ENCODE measurements at places on chromosomes 5 and 9.

DNA sequence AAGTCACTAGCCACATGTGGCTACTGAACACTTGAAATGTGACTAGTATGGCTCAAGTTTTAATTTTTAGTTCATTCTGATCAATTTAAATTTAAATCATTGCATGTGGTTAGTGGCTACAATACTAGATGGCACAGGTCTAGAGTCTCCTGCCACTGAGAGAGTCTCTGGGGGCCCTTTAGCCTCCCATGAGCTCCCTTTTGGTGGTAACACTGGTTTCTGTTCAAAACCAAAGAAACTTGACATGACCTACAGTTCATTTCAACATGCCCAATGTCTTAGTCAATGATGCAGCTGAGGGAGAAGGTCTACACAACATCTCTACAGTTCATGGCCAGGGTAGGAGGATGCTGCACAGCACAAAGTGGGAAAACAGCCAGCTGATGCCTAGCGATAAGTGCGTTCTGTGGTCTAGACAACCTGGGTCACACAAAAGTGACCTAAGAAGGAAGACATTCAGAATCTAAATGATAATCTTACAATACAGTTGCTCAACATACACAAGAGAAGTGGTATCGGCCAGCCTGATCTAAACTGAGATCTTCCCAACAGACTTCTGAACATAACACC, 121.0 kb downstream of the AUH start:
- DNase-seq = no peak

- no peak for DNase-seq
Observed at GRCh38 chr5:54004697-54005096, 305.7 kb downstream of the ARL15 start.

DNA sequence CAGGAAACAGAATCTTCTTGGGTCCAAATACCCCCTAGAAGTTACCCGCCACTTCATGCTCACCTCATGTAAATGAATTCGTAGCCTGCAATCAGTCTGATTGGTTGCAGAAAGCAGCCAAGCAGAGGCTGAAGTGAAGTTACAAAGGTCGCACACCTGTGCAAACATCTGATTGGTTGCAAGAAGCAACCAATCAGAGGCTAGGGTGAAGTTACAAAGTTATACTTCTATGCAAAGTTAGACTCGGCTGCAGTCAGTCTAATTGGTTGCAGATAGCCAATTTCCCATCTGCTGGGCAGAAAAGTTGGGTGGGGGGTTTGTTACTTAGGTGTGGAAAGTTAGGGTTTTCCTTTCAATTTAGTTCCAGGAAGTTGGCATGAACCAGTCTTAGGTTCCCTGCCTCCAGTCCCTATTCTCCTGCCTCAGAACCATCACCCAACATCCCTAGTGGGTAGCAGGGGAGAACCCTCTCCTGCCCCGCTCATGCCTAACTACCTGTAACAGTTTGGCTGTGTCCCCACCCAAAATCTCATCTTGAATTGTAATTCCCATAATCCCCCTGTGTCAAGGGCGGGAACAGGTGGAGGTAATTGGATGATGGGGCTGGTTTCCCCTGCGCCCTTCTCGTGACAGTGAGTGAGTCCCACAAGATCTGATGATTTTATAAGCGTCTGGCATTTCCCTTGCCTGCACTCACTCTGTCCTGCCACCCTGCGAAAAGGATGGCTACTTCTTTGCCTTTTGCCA, 1.2 kb upstream of the RUSC2 start:
- no peak for DNase-seq

GRCh38 chr5:112687306-112687705, 50.4 kb upstream of the APC start:
- no peak for DNase-seq

GRCh38 chr9:135772702-135773493, 70.9 kb downstream of the KCNT1 start:
- DNase-seq = no peak

DNA sequence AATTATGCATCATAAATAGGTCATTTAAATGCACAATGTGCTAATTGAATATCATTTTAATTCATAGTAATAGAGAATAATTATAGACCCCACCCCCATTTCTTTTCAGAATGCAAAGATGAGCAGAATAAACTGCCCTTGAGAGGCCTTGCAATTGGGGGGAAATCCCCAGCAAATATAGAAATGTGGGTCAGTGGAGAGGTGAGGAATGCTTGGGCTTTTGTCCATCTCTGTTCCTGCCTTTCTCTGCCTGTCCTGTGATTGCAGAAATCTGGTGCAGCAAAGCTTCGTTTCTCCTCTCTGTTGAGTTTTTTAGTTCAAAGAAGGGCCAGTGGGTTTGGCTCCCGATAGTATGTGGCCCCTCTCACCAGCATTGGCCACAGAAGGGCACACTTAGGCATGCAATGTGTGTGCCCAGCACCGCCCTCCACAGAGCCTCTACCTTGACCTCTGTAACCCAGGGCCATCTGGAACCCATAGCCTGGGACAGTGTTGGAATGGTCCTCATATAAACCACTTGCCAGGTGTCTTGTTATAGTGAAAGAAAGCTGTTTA, 164.2 kb downstream of the SEMA6A start:
- DNase-seq = peak; percentile 12

GRCh38 chr9:90870621-90871326, 69.2 kb downstream of the SYK start:
- peak; percentile 51 for DNase-seq

- peak; percentile 29 for DNase-seq
Observed at GRCh38 chr9:87855061-87855460, 27.6 kb upstream of the SPATA31E1 start.

GRCh38 chr5:1793301-1793740, 6.3 kb downstream of the MRPL36 start:
- peak; percentile 52 for DNase-seq

- no peak for DNase-seq
Observed at GRCh38 chr5:483434-484140, 40.6 kb downstream of the EXOC3 start.

Data from islet precursor cell (in vitro differentiated cells).